ENCODE measurements at places on chromosomes 1 and 21.

- no peak for DNase-seq
These were observed 1.6 kb upstream of the SNX7 start for GRCh38 chr1:98659879-98660278.

GRCh38 chr1:228416217-228416933, at the start of gene TRIM17:
Gene TRIM17, minus strand, starts transcription at chr1:228416861. Its CDS starts 1,789 bp downstream, at chr1:228415072.
- DNase-seq, result peak; percentile 60

GRCh38 chr1:1179346-1179982, 5.8 kb downstream of the TTLL10 start:
- no peak for DNase-seq

- DNase-seq, result no peak
These were observed 152.7 kb downstream of the CASZ1 start for GRCh38 chr1:10643607-10644306.

- peak; percentile 96 for DNase-seq
These were observed 104.4 kb downstream of the PTPN14 start for GRCh38 chr1:214446772-214447556.

GRCh38 chr1:27960762-27961645, 1.2 kb downstream of the XKR8 start:
- no peak for DNase-seq

GRCh38 chr1:25223471-25223870, 8.8 kb downstream of the SYF2 start:
- peak; percentile 74 for DNase-seq

- no peak for DNase-seq
These were observed 3.0 kb upstream of the FOXD3 start for GRCh38 chr1:63319046-63320021.

DNA sequence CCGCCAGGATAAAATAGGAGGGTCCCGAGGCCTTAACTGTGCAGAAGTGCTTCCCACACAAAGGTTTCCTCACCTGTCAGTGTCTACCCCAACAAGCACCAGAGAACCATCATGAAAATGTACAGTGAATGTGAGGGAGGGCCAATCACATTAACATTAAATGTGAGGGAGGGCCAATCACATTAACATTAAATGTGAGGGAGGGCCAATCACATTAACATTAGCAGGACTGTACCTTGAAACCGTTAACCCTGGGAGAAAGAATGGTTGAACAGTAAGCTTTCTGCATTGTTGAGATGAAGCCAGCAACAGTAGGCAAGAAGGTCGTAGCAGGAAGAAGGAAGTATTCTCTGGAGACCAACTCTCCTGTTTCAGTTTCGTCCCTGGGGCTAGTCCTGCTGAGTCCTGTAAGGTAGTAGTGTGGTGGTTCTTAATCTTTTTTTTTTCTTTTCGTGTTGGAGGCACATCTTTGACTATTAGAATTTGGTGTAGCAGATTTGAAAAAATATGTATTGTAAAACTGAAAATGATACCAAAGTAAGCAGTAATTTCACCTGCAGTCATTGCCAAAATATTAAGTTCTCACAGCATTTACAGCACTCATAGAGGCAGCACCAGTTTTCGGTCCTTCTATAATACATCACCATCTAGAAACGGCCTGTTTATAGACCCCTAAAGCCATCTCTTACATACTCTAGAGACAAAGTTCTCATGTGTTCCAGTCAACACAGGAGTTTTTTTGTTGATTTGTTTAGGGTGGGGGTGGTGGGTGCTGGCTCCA, 98.6 kb upstream of the PPP2R5A start:
- no peak for DNase-seq

Measured in amniotic epithelial cell (primary cell).